Activated CD8-positive, alpha-beta memory T cell treated with anti-CD3 and anti-CD28 coated beads for 1 hour (primary cell): ENCODE measurements at places on chromosomes 5 and 9.

DNA sequence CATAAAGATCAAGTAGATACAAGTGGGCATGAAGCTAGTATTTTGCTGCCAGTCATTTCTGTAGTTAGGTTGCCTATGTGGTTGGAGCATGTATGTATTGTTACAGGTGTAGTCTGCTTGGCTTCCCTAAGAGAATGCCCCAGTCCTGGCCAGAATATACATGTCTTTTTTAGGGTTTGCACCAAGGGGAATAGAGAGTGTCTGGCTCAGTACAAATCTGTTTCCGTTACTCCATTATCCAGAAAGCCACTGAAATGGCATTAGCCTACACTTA is 23.2 kb downstream of the TGFBR1 start:
- no peak for DNase-seq

- DNase-seq: no peak
These were observed at the start of gene SIT1 for GRCh38 chr9:35650341-35651158. Gene SIT1, minus strand, starts transcription at chr9:35650931. Its CDS starts 78 bp downstream, at chr9:35650853.

GRCh38 chr5:80885396-80886000 is 74.7 kb upstream of the RASGRF2 start:
- DNase-seq: no peak

DNA sequence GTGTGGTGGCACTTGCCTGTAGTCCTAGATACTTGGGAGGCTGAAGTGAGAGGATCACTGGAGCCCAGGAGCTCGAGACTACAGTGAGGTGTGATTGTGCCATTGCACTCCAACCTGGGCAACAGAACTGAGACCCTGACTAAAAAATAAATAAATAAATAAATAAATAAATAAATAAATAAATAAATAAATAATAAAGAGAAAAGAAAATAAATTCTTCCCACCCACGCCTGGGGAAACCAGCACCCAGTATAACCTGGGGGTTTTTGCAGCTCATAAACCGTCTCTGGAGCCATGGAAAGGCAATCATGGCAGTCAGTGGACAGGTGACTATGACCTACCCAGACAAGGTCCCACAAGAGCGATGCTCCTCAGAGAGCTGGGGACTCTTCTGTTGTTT is 7.9 kb downstream of the WNT8A start:
- DNase-seq: no peak

DNA sequence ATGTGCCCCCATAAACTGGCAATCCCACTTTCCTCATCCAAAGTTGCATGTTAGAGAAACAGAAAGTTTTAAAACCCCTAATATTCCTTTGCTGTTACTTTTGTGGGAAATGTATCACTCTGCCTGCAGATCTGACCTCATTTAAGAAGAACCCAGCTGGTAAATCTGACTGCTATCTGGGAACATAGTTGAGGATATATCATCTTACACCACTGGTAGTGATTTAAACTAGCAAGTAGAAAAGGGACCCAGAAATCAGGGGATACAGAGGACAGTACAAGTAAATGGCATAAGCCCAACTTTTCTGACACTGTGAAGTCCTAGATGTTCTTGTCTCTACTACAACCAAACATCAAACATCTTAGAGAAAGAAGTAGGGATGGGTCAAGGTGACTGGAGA is 1060.5 kb upstream of the DMAC1 start:
- DNase-seq: no peak

DNA sequence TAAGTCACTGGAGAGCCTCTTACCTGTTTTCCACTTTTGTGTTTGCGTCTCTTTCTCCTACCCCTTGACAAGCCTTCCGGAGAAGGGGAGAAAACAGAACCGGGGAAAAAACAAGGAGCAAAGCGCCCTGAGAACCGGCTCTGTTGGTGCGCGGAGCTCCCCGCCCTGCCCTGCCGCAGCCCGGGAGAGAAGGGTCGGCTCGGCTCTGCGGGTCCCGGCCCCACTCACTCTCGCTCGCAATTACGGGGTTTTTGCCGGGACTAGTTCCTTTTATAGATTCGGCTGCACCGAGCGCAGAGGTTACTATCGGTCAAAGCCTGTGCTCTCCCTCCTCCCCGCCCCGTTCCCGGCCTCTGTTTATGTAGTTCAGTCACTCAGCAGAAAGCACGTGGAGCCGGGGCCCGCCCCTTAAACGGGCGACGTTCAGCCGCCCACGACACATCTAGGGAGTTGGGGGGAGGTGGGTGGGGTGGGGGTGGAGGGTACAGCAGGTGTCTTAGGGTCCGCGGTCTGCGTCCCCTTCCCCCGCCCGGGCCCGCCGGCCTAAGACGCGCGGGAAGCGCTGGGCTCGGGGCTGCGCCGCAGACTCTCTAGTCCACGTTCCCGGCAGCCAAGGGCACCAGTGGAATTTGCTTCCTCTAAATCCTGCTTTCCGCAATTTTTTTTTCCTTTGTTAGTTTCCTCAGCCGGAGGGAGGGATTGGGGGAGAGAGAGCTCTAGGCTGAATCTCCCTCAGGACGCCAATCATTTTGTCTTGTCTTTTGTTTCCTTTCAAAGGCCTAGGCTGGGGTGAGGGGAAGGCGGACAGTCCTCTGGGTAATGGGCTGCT is at the start of gene ABCA1:
Gene ABCA1 (minus strand): TSS at position 244 of the 829 bp plus-strand sequence. CDS start 24,476 bp downstream, outside the sequence.
- DNase-seq: peak; percentile 33

DNA sequence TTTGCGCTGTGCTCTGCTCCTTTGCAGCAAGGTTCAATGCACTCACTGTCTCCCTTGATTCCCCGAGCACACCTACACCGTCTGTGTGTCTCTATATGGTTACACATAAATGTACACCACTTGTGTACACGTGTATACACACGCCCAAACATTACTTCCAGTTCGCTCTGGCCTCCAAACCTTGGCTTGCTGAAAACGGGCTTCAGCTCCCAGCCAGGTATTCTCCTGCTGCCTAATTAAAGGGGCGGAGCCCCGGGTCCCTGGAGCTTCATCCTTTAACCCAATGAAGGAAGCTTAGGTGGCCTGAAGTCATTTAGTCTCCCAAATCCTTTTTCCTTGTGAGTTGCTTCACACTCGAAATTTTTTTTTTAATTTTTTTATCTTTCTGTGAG is 4.6 kb downstream of the ISL1 start:
- DNase-seq: no peak

DNA sequence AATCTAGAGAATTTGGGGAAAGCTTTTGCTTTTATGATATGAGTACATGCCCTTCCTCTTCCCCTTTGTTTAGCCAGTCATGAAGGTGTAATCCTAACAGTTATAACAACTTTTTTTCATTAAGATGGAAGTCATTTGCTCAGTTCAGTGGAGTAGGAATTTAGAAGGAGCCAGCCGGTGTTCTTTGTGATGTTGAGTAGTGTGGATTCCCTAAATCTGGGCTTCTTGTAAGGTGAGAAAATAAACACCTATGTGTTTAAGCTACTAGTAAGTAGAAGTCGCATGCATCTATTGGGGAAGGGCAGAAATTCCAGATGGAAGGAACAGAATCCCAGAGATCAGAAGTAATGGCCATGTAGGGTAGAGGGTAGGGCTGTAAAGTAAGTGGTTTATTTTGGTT is 13.6 kb upstream of the CNTLN start:
- DNase-seq: no peak

DNA sequence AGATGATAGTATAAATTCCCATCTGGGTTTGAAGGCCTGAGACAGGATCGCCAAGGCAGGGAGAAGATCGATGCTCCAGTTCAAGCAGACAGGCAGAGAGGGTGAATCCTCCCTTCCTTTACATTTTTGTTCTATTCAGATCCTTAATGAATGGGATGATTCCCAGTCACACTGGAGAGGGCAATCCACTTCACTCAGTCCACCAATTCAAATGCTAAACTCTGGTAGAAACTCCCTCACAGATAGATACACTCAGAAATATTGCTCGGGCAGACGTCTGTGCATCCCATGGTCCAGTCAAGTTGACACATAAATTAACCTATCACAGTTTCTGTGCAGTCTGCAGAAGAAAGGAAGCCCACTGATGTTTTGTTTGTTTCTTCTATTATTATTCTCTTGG is 193.1 kb upstream of the ZNF462 start:
- DNase-seq: no peak

DNA sequence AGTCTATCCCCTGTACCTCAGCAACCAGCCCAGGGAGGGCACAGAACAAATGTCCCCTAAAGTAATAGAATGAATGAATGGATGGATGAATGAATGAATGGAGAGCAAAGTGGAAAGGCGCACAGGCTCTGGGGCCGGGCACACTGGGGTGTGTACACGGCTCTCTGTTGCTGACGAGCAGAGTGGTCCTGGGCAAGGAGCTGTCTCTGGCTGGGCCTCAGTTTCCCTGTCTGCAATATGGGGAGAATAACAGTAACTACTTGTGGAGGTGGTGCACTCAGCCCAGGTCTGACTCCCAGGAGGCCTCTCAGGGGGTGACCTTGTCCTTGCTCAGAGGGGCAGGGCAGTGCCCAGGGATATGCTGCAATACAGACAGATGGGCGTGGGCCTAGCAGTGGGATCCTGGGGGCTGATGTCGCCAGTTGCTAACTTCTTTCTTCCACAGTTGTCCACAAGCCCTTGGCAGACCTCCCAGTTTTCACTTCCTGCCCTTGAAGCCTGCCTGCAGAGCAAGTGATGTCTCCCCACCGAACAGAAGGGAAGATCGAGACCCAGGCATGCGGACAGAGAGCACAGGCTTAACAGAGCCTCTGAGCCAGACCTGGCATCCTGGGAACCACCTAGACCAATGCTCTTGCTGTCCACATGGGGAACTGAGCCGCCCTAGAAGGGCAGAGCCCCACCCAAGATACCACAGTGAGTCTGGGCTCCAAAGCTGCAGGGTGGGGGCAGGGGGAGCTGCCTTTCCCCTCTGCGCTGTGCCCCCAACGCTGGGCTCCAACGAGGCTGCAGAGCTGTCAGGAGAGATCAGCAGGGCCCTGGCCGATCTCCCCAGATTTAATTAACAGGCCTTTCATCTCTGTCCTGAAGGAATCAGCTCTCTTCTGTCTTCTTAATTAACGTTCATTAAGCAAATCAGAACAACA is 13.6 kb upstream of the LAMC3 start:
- no peak for DNase-seq
